SHP77 treated with DMSO at 0.1 percent for 48 hours (cell line): ENCODE measurements at places on chromosomes 7 and 10.

- DNase-seq = peak; percentile 32
These were observed 142.1 kb downstream of the PHTF2 start for GRCh38 chr7:77940647-77941046.

- DNase-seq = no peak
These were observed 282.3 kb upstream of the KAT6B start for GRCh38 chr10:74544106-74544505.

DNA sequence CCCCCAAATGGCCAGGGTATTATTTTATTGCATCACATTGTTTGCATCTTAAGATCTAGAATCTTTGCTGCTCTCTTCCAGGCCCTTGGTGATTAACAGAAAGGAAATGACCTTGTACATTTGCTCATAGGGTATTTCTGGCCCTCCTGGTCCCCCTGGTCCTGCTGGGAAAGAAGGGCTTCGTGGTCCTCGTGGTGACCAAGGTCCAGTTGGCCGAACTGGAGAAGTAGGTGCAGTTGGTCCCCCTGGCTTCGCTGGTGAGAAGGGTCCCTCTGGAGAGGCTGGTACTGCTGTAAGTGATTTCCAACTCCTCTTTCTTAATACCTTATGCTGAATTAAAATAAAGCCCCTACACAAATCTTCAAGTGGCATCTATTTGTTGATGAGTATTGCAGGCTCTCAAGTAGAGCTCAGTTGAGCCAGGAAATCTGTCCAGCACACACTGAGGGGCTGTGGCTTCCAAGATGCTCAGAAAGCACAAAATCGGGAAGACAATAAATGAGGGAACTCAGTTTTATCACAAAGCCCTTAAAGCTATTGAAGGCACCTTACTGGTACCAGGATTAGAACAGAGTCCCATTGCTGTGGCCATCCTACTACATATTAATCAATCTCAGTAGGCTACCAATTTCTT lies 28.2 kb downstream of the COL1A2 start:
- DNase-seq = no peak

GRCh38 chr7:27224983-27225934 lies 17.3 kb upstream of the EVX1 start:
- DNase-seq = no peak

DNA sequence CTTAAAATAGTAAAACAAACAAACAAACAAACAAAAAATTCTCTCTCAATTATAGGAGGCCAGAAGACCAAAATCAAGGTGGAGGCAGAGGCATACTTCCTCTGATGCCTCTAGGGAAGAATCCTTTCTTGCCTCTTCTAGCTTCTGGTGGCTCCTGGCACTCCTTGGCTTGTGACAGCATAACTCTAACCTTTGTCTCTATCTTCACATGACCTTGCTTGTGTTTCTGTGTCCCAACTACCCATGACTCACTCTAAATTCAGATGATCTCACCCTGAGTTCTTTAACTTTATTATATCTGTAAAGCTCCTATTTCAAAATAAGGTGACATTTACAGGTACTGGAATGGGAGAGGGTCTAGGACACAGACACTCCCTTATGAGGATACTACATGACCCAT lies 88.3 kb upstream of the ANTXRL start:
- DNase-seq = no peak

GRCh38 chr7:85509476-85509875 lies 322.6 kb upstream of the SEMA3D start:
- no peak for DNase-seq

- DNase-seq = no peak
These were observed 5.7 kb upstream of the EEPD1 start for GRCh38 chr7:36147361-36147760.

GRCh38 chr7:142450206-142450605 lies 192.3 kb upstream of the PRSS58 start:
- DNase-seq = no peak

DNA sequence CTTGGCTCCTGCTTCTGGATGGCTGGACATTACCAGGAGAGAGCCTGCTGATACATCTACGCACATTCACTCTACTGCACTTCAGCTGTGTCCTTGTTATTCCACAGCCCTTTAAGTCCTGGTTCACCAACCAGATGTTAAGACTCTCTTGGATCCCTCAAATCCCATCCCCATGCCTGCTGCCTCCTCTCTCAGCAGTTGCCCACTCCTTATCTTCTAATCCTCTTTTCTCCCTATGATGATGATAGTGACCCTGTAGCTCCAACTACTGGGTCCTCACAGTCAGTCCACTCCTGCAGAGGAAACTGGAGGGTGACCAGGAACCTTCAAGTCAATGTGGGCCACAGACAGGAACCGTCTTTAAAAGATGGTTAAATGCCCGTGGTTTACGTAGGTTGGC lies 96.3 kb upstream of the PDCD4 start:
- DNase-seq = no peak

DNA sequence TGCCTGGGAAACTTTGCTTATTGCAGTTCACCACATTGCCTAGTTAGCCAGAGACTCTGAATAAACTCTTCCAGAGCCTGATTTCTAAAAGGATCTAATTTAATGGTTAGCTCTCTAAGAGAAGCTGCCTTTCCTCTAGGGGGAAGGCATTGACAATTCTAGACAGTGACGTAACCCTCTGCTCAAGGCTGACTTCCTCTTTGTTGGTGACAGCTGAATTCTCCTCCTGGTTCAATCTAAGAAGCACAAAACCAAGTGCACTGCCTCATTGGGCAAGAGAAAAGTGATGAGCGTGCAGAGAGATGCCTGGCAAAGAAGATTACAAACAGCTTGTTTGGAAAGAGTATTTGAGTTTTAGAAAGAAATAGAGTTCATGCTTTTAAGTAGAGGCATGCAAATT lies 102.7 kb downstream of the MACC1 start:
- no peak for DNase-seq

GRCh38 chr7:129433847-129434674 lies at the start of gene STRIP2:
STRIP2 (plus strand) TSS chr7:129434432; CDS start chr7:129434473, 41 bp downstream.
- DNase-seq = peak; percentile 86

- DNase-seq = no peak
These were observed 62.7 kb downstream of the SUGCT start for GRCh38 chr7:40197527-40197926.

GRCh38 chr10:966466-967235 lies 21.6 kb upstream of the GTPBP4 start:
- DNase-seq = no peak

DNA sequence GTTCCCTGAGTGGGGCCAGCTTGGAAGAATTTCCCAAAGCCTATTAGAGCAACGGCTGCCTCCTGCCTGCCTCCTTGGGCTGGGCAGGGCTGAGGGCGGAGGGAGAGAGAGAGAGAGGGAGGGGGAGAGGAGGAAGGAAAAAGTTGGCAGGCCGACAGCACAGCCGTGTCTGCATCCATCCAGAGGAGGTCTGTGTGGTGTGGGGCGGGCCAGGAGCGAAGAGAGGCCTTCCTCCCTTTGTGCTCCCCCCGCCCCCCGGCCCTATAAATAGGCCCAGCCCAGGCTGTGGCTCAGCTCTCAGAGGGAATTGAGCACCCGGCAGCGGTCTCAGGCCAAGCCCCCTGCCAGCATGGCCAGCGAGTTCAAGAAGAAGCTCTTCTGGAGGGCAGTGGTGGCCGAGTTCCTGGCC lies at the start of gene AQP1:
Gene AQP1 (plus strand): TSS at position 293 of the 409 bp plus-strand sequence. CDS start 57 bp downstream, at position 350.
- no peak for DNase-seq

DNA sequence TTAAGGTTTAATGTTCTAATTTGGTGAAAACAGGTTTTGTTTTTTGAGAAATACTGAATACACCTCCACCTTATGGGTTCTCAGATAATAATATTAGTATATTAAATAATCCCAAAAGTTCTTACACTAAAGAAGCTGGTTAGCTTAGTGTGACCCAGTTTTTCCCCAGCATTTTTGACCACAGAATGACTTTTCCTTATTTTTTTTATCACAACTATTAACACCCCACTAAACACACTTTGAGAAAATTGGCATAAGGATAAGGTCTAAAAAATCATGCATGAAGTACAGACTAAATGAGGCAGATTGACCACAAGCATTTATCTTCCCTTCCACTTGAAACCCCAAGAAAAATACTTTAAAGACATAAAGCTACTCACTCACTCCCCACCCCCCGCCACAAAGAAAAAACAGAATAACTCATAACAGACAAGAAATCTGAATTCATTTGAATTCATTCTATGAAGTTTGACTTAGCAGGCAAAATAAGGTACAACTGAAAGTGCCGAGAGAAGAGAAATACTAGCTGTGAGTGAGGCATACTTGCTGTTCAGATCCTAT lies 49.7 kb upstream of the WNT16 start:
- DNase-seq = no peak

GRCh38 chr10:50415292-50415691 lies 164.0 kb upstream of the ASAH2 start:
- no peak for DNase-seq

DNA sequence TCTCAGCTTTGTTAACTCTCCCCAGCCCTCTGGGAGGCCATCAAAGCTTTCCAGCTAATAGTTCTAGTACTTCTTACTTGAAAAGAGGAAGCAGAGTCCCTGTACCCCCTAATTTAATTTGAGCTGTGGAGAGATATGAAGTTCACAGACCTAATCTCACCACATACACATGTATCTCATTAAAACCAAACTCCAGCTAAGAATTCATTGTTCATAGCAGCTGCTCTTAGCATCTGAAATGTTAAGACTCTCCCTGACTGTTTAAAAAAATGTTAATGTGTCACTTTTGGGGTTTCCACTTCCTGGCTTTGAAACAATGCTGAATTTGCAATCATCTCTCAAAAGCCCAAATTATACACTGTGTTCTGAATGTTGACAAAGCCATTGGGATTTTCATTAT lies 16.2 kb upstream of the MRC1 start:
- DNase-seq = no peak

- DNase-seq = no peak
These were observed 51.4 kb upstream of the AMPH start for GRCh38 chr7:38682606-38683005.

- DNase-seq = no peak
These were observed 132.9 kb downstream of the ATXN7L1 start for GRCh38 chr7:105743351-105744090.

- no peak for DNase-seq
These were observed 743.2 kb downstream of the AUTS2 start for GRCh38 chr7:70341446-70341845.

- no peak for DNase-seq
These were observed 534.3 kb downstream of the PTPRN2 start for GRCh38 chr7:158053183-158053915.

- DNase-seq = no peak
These were observed 34.8 kb downstream of the ITGB8 start for GRCh38 chr7:20365486-20365885.

- DNase-seq = no peak
These were observed 6.1 kb upstream of the PKD1L1 start for GRCh38 chr7:47954231-47954911.

GRCh38 chr10:70192326-70192968 lies 22.1 kb upstream of the SAR1A start:
- no peak for DNase-seq
